ENCODE measurements at places on chromosomes 5 and 9.

GRCh38 chr5:2282034-2282690 lies 399.4 kb upstream of the IRX4 start:
- DNase-seq: no peak

DNA sequence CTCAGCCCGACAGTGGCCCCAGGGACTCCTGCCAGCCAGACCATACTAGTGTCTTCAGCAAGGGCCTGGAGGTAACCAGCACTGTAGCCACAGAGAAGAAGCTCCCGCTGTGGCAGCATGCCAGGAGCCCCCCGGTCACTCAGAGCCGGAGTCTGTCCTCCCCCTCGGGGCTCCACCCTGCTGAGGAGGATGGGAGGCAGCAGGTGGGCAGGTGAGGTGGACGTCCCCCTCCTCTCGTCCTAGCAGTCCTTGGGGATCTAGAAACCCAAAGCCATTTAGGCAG lies 28.0 kb upstream of the LRRC14B start:
- no peak for DNase-seq

- no peak for DNase-seq
Observed at GRCh38 chr5:158058208-158059120, 199.5 kb upstream of the CLINT1 start.

GRCh38 chr9:34490360-34490759 lies 31.8 kb downstream of the DNAI1 start:
- no peak for DNase-seq

DNA sequence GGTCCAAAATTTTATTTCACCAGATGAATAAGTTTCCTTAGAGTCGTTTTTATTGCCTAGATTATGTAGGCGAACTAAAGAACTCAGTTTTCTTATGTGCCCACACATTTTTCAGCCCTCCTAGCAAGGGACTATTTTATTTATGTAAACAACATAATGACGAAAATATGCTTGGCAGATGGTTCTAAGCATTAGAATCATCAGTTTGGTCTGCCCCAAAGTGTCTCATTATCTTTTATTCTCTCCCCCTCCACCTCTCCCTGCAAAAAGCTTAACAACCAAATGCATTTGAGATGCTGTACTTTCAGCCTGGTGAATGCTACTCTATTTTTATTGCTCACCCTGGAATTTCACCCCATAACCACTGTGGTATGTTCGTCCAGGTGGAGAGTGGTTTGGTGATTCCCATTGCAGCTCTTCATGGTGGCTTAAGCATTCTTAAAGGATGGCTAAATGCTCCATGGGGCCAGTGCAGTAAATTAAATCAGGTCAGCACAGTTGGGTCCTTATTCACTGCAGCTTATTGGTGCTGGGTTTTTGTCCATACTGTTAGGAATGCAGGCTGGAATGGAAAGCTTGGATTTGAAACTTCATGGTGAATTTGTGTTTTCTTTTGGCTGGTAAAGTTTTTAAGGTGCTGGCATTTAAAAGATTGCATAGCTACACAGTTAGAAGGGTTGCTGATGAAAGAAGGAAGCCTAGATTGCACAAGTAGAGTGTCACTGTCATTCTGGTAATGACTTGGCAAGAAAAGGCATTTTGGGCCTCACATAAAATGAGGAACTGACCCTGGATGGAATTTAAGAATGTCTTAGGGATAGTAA lies 39.2 kb downstream of the TLE4 start:
- no peak for DNase-seq

DNA sequence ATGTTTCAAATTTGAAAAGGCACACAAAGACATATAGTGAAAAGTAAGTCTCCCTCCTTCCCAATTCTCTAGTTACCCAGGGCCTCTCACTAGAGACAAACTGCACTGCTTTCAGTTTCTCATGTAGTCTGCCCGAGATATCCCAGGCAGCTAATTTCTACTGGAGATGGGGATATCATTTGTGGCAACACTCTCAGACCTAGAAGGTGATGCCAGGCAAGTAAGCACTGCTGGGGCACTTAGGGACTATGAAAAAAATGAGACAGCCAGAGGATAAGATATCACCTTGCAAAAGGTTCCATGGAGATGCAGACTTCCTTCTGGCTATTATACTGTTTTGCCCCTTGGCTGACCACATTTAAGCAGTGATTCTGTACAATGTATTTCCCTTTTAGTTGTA lies 12.6 kb downstream of the SIL1 start:
- DNase-seq: no peak

DNA sequence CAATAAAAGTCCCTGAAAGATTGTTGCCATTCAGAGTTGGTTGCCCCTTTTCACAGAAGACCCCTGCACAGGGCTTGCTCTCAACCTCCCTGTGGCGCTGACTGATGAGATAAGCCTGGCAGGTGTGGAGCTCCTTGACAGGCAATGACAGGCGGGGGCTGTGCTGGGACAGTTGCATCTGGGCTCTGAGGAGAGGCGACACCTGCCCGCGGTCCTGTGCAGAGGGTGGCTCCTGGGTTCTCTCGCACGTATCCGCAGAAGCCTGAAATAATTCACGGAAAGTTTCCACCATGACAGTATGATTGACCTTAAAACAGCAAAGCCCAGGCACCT lies 19.8 kb upstream of the EXOC3 start:
- DNase-seq: no peak

DNA sequence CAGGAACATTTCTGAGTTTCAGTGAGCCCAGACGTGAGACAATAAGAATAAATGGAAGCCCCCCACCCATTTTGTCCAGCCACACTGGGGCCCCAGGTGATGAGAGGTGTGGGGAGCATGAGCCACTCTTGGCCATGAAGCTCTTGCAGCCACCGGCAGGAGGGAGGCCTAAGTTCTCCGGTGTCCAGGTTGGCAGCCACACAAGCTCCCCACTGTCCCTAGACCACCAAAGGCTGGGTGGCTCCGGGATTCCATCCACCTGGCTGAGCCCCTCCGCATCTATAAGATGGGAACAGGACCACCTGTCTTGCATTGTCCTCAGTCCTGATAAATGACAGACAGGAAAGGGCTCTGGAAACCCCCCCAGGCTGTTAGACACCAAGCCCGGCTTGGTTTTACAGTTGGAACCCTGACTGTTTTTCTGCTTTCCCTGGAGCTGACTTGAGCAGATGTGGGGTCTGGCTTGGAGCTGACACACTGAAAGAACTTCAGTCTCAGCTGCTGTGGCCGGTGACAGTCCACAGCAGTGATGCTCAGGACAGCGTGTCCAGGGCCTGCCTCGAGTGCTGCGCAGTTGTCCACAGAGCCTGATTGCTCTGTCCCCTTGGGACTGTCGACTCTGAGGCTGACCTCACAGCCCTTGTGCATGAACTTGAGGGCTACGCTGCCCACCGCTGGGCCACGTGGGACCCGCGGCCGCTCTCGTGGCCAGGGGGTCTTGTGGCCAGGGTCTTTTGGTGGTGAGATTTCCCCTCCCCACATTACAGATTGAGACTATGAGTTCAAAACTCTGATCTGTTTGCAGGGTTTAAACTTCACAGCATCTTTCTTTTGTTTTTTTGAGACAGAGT lies 74.8 kb downstream of the PSMB7 start:
- no peak for DNase-seq

GRCh38 chr5:113054899-113055298 lies 78.3 kb downstream of the DCP2 start:
- DNase-seq: no peak

DNA sequence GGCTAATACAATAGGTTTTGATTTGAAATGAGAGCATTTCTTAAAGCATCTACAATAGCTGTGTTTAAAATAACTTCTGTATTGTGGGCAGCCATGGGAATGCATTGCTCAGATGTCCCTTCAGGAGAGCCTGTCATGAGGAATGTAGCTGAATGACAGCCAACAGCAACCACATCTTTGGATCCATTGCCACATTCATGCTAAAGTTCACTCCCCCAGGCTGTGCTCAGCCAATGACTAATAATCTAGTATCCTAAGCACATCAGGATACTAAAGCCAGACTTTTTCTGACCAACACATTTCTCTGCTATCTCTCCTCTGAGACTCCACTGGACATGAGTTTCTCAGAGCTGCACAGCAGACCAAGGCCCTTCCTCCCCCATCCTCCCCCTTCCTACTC lies 45.5 kb downstream of the HTR1A start:
- no peak for DNase-seq

GRCh38 chr5:38739705-38740045 lies 106.1 kb upstream of the OSMR start:
- no peak for DNase-seq

DNA sequence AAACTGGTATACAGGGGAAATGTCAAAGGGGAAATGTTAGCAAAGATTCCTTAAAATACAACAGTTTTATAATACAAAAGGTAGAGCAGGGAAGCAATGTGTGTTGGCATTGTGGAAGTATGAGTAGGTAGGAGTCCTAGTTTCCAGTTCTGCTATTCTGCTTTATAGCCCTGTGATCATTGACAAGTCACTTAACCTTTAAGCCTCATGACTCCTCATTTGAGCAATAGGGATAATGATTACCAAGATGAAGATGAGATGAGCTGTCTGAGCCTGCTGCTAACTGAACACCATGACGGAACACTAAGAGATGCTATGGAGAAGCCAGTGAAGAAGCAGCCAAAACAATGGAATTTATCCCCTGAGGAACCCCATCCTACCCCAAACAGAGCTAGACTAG lies 251.7 kb downstream of the PAPPA start:
- no peak for DNase-seq

DNA sequence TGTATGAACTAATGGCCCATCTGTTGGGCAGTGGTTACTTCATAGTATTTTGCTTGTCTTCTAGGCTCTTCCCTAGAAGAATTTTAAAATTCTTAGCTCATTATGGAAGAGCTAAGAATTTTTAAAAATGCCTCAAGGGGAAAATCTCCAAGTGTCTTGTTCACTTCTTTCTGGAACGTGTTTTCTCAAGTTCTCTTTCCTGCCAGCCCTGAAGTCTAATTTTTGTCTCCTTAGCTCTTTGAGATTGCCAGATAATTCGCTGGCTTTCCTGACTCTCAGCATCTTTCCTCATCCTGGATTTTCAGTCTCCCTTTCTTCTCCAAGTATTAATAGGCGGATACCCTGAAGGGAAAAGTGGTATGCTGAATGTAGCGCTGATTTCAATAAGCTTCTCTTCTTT lies 395.4 kb downstream of the ARRDC3 start:
- no peak for DNase-seq

GRCh38 chr9:129655696-129656095 lies 9.8 kb upstream of the PRRX2 start:
- DNase-seq: no peak

- DNase-seq: no peak
Observed at GRCh38 chr5:73960426-73960825, 334.4 kb downstream of the ARHGEF28 start.
